NCI-H2171 (cell line): ENCODE measurements at places on chromosomes 13 and 19.

GRCh38 chr13:113152984-113153809 is 5.3 kb upstream of the PROZ start:
- DNase-seq: no peak

- no peak for DNase-seq
Observed at GRCh38 chr13:59809564-59809963, 354.2 kb downstream of the DIAPH3 start.

- DNase-seq: no peak
Observed at GRCh38 chr19:16657384-16657783, 2.6 kb downstream of the SMIM7 start.

- no peak for DNase-seq
Observed at GRCh38 chr13:100019780-100020356, 38.3 kb downstream of the ZIC2 start.

DNA sequence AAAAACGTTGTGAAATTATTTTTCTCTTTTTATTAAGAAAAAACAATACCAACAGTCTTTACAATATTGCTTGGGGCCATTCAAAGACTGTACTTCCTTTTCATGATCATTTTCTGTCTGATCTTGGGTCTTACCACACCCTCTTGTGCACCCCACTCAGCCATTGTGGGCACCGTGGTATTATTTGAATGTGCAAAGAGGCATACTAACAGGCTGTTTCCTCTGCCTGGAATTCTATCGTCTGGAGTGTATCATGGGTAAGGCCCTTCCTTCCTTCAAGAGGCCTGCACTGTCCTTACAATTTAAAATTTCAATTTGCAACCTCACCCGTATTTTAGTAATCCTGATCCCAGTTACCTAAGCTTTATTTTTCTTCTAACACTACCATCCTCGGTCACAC is 76.5 kb downstream of the FGF14 start:
- DNase-seq: no peak

DNA sequence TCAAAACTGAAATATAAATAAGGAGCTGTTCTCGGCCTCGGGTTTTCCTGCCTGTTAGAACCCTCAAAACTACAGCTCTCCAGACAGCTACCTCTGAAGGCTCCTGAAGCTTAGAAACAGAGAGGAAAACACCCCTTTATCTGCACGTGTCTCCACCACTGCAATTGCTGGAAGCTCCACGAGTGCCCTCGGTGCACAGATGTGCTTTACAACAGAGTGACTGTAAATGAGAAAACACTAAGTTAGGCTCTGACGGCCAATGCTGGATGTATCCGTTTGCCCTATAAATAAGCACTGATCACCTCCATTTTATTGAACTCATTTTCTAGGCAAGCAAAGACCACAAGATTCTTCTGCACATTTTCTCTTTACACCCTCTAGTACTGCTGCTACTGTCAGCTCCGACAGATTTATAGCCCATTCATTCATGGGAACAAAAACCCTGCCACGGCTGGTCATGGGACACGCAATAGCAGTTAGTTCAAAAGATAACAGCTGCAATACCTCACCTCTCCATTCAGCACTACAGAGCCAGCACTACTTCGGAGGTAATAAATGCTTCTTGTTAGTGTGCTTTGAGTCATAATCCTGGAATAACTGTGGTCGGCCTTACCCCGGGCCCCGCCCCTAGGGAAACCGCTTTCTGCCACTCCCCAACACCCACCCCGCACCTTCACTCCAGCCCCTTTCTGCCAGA is 241.1 kb upstream of the ZNF507 start:
- no peak for DNase-seq

DNA sequence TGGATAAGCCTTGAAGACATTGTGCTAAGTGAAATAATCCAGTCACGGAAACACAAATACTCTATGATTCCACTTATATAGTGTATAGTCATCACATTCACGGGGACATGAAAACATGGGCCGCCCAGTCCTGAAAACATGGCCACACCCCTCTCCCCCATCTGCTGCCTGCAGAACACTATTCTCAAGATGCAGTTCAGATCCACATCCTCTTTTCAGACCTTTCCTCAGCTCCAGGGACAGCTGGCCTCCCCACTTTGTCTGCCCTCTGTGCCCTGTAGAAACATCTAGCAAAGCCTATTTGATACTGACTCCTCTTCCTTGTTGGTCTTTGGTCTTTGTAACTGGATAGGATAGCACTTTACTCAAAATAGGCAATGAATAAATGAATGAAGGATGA is 8.3 kb downstream of the RFX2 start:
- DNase-seq: no peak

DNA sequence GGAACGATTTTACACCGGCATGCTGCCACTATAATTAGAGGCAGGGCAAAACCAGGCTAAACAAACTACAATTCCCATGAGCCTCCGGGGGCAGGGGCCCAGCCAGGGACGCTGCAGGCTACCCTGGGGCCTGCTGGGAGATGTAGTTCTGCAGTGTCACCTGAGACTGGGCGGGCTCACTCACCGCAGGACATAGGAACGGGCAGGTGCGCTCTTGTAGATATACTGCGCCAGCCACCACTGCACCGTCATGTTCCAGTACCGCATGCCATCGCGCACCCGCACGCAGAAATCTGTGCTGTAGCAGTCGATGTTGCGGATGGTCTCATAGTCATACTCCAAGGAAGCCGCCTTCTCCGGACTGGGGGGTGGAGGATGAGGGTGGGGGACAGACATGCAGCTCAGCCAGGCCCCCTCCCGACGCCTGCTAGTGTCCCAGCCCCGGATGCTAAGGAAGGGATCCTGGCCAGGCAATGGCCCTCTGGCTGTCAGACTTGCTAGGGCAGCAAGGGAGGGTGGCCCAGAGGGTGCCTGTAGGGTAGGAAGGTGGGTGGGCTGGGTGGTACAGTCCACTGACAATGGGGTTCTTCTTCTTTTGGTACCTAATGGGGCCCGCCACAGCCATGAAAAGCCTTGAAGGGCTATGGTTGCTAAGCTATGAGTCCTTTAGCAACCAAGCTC is 5.8 kb upstream of the TMC4 start:
- peak; percentile 22 for DNase-seq

GRCh38 chr19:27392027-27392632 is 1820.8 kb downstream of the UQCRFS1 start:
- DNase-seq: no peak

- peak; percentile 24 for DNase-seq
Observed at GRCh38 chr19:11736696-11737095, 2.0 kb downstream of the ZNF823 start.
